Activated B cell treated with CpG ODN at 0.5 μM for 24 hours (primary cell): ENCODE measurements at places on chromosomes 1 and 21. TPM values are rescaled to one million over a fixed set of nuclear protein-coding genes. Genes with fewer than 3 reads are reported as not detected.

DNA sequence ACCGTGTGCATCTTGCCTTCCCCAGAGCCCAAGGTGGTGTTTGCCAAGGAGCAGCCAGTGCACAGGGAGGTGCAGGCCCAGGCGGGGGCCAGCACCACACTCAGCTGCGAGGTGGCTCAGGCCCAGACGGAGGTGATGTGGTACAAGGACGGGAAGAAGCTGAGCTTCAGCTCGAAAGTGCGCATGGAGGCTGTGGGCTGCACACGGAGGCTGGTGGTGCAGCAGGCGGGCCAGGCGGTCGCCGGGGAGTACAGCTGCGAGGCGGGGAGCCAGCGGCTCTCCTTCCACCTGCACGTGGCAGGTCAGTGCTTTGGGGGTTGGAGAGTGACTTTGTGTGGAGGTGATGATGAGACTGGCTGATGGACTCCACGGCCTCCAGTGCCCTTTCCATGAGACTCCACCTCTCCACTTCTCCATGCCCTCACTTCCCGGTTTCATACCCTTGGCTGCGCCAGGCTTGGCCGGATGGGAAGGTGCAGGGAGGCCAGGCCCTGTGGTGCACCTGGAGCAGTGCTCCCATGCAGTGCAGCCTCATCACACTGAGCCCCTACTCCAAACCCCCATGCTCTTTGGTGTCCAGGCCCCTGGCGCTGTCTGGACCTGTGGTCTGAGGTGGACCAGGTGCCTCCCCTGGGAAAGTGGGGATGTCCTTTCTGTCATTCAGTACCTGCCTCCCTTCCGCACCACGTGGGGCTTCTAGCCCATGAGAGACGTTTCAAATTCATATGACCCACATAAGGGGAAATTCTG lies 49.0 kb downstream of the OBSCN start:
- DNase-seq, result no peak

GRCh38 chr1:9448132-9449109 lies 90.8 kb upstream of the SLC25A33 start:
- DNase-seq, result no peak

The MYOG gene
- not detected in 2 replicates for total RNA-seq

GRCh38 chr1:244460197-244460596 lies 876 bp upstream of the CATSPERE start:
- no peak for DNase-seq

GRCh38 chr1:47222476-47222875 lies 9.5 kb downstream of the TAL1 start:
- no peak for DNase-seq

The IL12RB2 gene
- 0.98 and 1.1 TPM in 2 replicates for total RNA-seq

DNA sequence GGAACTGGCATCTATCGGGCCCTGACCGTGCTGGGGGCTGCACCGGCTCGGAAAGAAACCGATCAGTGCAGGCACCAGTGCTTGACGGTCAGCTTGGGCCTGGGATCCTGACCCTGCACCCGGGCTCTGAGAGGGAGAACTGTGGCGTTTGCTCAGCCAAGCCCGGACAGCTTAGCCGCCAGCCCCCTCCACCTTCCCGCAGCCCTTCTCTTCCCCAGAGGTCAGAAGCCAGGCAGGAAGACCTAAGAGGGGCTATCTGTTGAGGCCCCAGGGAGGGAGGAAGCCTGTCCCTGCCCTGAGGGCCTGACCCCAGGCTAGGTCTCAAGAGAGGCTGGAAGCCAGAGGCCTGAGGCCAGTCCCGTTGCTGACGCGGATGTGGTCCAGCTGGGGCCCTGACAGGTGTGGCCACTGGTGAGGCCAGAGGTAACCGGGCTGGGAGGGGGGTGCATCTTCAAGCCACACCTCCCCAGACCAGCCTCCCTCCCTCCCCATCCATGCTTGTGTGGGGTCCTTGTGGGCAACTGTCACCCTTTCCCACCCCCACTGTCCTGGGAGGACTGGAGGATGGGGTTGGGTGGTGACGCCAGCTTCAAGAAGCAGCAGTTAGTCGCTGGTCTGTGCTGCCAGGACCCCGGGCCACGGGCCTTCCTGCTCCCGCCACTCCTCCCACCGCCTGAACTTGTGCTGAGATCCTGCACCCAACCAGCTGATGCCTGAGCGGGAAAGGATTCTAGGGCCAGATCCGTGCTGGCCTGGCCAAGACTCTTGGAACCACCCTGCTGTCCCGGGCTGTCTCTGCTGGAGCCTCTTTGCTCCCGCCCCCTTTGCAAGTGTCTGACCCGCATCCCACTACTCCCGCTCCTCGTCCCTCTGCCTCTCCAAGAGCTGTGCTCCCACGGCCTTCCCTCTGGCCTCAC lies 2.6 kb upstream of the DVL1 start:
- no peak for DNase-seq

The CHD1L gene
- 47.3 and 55.7 TPM in 2 replicates for total RNA-seq

DNA sequence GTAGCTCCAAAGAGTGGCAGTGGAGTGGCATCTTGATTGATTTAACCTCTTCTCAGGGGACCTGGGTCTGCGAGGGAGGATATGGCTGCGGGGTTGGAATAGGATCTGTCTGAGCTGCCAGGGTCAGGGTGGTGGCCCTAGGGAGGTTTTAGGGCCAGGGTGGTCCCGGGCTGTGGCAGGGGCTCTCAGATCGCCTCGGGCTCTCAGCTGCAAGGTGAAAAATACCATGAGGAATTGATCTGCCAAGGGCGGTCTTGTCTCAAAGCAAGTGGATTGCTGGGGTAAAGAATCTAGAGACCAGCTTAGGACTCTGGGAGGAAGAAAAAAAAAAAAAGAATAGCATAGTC lies 3.7 kb downstream of the SIM2 start:
- no peak for DNase-seq

The S100A14 gene
- not detected in 2 replicates for total RNA-seq

GRCh38 chr1:115492880-115493279 lies 148.9 kb upstream of the VANGL1 start:
- no peak for DNase-seq
